ENCODE measurements at places on chromosomes 1 and 21. TPM values are rescaled to one million over a fixed set of nuclear protein-coding genes. Genes with fewer than 3 reads are reported as not detected.

The TMEM200B gene
- total RNA-seq: 2.1 TPM

The RYR2 gene
- 572 TPM for total RNA-seq

The ADAMTS4 gene
- total RNA-seq: 24.0 TPM

The MPZL1 gene
- total RNA-seq: 35.7 TPM

The RXFP4 gene
- total RNA-seq: not detected

The GBP5 gene
- total RNA-seq: 0.94 TPM

The LYPD8 gene
- not detected for total RNA-seq

The CCDC181 gene
- total RNA-seq: 1.2 TPM

The GSTM5 gene
- 2.6 TPM for total RNA-seq

The PDC gene
- total RNA-seq: not detected

The TCP10L gene
- 2.5 TPM for total RNA-seq

The ZNF362 gene
- total RNA-seq: 30.3 TPM

The PTPRC gene
- total RNA-seq: 11.4 TPM

The SH3D21 gene
- 3.3 TPM for total RNA-seq

The GLIS1 gene
- total RNA-seq: 0.30 TPM

The SV2A gene
- total RNA-seq: 0.83 TPM

The PLA2G2F gene
- not detected for total RNA-seq

The TTC34 gene
- 0.35 TPM for total RNA-seq

The AKR1A1 gene
- 47.3 TPM for total RNA-seq

The FASLG gene
- 0.27 TPM for total RNA-seq

The SYCP1 gene
- total RNA-seq: not detected

The RAP1GAP gene
- total RNA-seq: 2.7 TPM

The ITLN2 gene
- total RNA-seq: not detected

The OR2L5 gene
- not detected for total RNA-seq

The AZIN2 gene
- total RNA-seq: 5.8 TPM

The FBXO28 gene
- total RNA-seq: 23.9 TPM

The KRTAP19-1 gene
- total RNA-seq: not detected

The UBE2Q1 gene
- 65.5 TPM for total RNA-seq

The FAM229A gene
- 3.2 TPM for total RNA-seq

The FMO2 gene
- 19.8 TPM for total RNA-seq
